Suprapubic skin (tissue), 4 donors: ENCODE measurements at places on chromosomes 2 and 18.

DNA sequence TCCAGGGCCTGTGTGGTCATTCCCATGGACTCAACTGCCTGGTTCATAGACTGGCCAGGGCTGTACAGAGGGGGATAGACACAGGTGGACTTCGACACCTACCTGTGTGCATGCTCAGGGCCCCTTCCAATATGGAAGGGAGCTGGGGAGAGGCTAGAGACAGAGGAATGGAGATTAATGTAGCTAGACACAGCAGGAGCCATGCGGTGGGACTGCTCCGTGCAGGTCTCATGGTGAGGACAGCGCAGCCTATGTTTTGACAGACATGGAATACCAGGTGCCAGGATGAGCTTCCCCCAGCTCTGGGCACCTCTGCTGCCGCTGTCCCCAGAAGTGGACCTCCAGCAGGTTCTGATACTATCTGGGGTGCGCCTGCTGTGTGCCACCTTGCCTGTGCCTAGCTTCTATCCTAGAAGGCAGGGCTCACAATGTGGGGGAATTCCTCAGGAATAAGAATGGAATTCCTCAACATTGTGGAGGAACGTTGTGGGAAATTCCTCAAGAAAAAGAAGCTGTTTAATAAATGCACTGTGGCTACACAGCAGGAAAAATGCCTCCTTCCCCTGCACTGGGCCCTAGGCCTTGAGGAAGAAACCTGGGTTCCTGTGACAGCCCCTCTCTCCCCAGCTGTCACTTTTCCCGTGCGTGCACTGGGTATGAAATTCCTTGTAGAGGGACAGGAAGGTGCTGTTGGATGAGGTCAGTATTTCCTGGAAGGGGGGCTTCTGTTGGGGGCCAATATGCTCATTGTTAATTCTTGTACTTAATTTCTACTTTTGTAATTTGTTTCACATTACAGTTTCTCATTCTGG lies 7.3 kb downstream of the IL1R1 start:
- DNase-seq: no peak

DNA sequence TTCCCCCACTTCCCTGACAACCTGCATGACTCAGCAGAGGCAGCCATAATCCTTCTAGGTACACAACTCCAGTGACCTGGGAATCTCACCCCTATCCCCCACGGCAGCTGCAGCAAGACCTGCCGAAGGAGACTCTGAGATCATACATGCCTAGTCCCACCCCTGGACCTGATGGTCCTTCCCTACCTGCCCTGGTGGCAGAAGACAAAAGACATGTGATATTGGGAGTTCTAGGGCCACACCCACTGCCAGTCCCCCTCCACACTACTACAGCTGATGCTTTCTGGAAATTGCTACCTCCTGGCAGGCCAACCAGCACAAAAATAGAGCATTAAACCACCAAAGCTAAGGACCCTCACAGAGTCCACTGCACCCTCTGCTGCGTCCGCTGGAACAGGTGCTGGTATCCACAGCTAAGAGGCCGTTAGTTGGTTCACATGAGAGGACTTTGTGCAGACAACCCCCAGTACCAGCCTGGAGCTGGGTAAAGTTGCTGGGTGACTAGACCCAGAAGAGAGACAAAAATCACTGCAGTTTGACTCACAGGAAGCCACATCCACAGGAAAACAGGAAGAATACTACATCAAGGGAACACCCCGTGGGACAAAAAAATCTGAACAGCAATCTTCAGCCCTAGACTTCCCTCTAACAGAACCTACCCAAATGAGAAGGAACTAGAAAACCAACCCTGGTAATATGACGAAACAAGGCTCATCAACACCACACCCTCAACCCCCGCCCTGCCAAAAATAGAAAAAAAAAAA lies 12.5 kb downstream of the MARCO start:
- no peak for DNase-seq

DNA sequence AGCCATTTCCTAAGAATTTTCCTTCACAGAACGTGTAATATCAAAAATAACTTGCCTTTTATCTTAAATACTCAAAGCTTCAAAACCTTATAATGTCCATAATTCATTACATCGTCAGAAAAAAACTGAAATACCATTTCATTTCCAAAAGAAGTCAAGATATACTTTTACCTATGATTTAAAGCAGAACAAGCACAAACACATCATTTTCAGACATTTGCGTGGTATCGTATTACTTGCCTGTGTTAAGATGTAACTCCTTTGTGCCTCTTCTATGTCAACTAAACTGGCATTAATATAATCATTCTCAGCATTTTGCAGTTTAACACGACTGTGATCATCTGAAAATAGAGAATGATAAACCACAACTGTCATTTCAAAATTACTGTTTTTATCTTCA lies 47.5 kb downstream of the PTPN2 start:
- DNase-seq: no peak

DNA sequence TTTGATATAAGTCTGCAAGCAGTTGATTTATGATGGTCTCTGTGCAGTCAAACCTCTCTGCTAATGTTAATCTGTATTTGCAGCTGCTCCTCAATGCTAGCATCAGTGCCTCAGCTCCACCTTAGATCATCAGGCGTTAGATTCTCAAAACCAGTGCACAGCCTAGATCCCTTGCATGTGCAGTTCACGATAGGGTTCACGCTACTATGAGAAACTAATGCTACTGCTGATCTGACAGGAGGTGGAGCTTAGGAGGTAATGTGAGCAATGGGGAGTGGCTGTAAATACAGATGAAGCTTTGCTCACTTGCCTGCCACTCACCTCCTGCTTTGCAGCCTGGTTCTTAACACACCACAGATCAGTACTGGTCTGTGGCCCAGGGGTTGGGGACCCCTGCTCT lies 18.4 kb downstream of the RBKS start:
- no peak for DNase-seq

- DNase-seq: no peak
Measured at GRCh38 chr18:495452-495851, 5.0 kb downstream of the COLEC12 start.

DNA sequence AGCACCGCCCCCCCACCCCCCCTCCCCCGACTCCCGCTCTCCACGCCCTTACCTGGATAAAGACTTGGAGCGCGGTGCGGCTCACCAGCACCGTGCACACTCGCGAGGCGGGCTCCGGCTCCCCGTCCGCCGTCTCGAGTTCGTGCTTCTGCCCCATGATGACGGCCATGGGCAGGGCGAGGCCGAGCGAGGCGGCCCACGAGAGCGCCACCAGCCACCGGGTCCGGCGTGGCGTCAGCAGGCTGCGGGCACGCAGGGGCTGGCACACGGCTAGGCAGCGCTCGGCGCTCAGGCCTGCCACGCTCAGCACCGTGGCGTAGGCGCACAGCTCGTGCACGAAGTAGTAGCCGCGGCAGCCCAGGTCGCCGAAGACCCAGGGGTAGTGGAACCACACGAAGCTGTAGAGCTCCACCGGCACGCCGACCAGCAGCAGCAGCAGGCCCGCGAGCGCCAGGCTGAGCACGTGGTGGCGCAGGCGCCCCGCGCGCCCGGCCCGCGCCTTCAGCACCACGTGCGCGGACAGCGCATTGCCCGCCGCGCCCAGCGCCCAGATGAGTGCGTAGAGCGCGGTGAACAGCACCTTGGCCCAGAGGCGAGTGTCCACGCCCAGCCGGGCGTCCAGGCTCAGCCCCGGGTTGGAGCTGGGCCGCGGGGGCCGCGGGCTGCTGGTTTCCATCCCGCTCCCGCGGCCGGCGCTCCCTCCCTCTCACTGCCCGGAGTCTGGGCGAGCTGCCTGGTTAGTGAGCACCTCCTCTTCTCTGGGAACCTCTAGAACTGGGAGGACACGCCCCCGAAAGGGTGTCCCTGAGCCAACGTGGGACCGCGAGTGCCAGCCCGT lies at the start of gene NTSR2:
TSS of gene NTSR2 (minus strand) at position 742 of the 838 bp plus-strand sequence. CDS start at position 676, 66 bp downstream.
- DNase-seq: peak; percentile 65

GRCh38 chr2:3827673-3828575 lies 124.5 kb downstream of the DCDC2C start:
- no peak for DNase-seq

GRCh38 chr2:221705185-221705877 lies 133.2 kb upstream of the EPHA4 start:
- DNase-seq: no peak

DNA sequence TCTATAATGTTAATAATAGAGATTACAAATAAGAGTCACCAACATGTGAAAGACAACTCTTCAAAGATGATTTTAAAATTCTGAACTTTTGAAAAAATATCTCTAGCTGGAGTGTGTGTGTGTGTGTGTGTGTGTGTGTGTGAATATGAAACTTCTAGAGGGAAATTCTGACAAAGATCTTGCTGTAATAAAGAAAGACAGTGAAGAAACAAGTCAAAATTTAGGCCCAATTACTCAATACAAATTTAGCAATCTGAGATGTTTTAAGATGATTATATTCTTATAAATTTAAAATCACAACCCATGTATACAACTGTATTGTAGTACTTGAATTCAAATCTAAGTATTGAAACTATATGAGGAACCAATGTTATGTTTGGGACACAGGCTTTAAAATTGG lies 57.2 kb upstream of the UGP2 start:
- DNase-seq: no peak

- no peak for DNase-seq
Measured at GRCh38 chr2:64383016-64383591, 70.9 kb upstream of the LGALSL start.

DNA sequence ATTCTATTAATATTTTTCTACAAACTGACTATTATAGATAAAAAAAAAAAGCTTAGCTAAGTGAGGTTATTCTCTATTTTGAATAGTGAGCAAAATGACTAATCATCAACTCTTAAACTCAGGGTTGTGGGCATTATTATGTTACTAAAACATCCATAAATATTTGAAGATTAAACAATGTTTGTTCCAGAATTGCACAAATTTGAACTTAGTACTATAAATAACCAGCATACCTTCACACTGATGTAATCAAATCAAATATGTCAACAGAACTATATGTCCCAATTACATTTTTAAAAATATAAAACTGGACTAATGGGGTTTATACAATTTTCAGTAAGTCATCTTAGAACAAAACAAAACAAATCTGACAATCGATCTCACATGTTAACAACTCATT lies 800.9 kb downstream of the LRP1B start:
- no peak for DNase-seq

GRCh38 chr2:130768191-130768855 lies 13.0 kb downstream of the AMER3 start:
- DNase-seq: no peak

DNA sequence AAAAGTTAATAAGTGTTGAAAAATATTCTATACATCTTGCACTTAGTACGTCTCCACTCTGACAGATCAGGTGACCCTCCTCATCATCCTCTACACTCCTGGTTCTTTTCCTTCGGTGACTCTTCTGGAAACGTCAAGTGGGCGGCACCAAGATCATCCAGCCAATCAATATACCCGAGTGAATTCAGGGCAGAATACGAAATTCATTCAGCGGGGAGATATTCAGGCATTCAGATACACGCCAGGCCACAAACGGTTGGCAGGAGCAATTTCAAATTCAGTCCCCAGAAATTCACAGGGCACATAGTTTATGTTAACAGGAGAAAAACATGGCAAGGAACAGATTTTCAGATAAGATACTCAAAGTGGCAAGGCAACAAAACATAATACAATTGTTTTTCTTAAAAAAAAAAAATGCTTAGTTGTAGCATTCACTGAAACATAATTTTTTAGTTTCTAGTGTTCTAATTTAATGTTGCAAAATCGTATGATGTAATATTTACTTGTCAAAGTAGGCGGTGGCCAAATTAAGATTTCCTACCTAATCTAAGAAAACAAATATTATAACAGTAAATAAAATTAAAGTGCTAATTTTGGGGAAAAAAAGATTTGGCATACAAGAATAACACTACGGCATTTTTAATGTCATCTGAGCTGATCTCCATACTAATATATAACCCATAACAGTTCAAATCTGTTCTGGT lies 4.2 kb downstream of the CLK1 start:
- DNase-seq: no peak

GRCh38 chr18:58900015-58900649 lies 35.5 kb downstream of the ZNF532 start:
- no peak for DNase-seq
